RPMI7951 (cell line): ENCODE measurements at places on chromosomes 12 and 14. TPM values are rescaled to one million over a fixed set of nuclear protein-coding genes. Genes with fewer than 3 reads are reported as not detected.

DNA sequence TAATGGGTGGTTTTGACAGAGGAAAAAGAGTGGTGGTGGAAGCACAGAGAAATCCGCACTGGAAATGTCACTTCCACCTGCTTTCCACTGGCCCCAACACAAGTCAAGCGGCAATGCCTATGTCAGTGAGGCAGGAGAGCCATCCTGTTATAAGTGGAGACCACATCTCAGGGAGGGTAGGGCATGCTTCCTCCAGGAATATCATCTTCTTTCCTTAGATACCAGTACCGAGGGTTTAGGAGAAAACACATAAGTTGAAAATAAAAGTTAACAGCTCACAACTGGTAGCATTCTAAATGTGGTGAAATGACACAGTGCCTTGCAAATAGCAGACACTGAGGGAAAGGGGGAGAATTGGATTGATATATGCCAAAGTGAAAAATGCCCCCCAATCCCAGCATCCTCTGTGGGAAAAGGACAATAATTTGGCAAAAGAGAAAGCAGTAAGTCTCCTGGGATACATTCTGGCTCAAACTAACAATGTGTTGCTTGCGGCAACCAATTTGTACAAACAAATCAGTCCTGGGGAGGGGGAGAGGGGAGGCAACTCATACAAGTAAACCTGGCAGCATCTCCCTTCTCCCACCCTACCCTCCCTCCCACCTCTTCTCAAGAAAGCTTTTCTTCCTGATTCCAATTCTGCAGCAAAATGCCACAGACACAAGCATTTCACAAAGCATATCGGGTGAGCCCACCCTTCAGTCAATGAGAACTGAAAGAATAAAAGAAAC, 57.1 kb downstream of the STON2 start:
- no peak for DNase-seq

GRCh38 chr14:23269193-23269592, 16.7 kb downstream of the HOMEZ start:
- no peak for DNase-seq

DNA sequence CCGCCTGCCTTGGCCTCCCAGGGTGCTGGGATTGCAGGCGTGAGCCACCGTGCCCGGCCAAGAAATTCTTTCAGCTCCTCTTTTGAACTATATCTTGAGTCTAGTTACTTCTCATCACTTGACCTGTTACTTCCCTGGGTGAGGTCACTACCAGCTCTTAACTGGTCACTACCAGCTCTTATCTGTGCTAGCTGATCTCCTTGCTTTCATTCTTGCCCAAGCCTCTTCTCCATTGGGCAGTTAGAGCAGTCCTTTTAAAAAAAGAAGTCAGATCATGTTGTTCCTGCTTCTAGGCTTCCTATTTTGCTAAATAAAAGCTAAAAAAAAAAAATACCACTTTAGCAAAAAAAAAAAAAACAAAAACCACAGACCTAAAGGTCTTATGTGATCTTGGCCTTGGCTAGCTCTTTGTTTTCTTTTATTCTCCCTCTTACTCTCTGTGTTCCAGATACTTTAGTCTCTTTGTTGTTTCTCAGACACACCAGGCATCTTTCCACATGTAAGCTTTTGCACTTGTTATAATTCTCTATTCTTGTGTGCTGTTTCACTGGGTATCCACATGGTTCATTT, 63.5 kb downstream of the RAD51B start:
- no peak for DNase-seq

DNA sequence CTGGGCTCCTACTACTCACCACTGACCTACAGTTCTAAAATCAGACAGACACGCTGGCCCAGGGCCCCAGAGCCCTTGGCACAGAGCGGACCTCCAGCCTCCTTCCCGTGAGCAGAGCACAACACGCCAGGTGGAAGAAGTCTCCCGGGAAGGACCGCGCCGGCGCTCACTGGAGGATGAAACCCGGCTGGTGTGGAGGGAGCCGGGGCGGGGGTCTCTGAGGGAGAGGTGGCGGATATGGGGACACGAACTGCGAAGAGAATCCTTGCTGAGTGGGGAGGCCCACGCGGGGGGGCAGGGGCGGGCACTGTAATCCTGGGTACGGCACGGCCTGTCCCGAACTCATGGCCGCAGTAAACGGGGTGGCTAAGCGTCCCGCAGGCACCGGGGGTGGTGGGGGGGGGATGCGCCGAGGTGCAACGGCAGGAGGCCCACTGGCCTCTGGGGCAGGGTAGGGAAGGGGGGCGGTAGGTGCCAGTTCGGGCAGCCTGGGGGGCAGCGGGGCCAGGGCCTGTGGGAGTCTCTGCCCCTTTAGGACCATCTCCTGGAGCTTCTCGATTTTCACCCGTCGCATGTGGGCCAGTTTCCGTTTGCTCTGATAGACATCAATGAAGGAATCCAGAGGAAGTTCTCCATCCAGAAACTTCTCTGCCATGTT, 28.8 kb downstream of the VPS37B start:
- DNase-seq, result no peak

ZFYVE1 gene
- 7.3 and 8.1 TPM in 2 replicates for total RNA-seq
